ENCODE measurements at places on chromosomes 7 and 10.

- DNase-seq, result no peak
These were observed 94.8 kb downstream of the GSAP start for GRCh38 chr7:77321300-77321699.

- DNase-seq, result no peak
These were observed 28.2 kb upstream of the ADCYAP1R1 start for GRCh38 chr7:31023877-31024276.

DNA sequence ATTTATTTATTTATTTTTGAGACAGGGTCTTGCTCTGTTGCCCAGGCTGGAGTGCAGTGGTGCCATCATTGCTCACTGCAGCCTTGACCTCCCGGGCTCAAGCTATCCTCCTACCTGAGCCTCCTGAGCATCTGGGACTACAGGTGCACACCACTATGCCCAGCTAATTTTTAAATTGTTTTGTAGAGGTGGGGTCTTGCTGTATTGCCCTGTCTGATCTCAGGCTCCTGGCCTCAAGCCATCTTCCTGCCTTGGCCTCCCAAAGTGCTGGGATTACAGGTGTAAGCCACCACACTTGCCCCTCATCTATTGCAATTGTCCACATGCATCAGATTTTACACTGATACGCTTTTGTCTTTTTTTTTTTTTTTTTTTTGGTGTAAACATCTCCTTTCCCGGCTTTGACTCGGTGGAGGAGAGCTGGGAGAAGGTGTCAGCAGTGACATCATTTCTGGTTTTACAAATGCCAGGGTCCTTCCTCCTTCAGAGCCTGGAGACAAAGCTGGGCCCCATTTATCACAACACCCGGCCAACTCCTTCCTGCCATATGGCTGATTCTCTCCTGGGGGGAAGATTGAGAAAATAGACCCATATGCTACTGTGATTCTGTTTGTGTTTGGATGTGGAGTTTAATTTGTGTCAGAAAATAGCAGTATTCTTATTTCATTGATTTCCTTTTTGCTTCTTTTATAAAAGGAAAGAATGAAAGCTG is 61.3 kb downstream of the GALNT17 start:
- DNase-seq, result no peak

- DNase-seq, result peak; percentile 81
These were observed 439 bp upstream of the EMX2 start for GRCh38 chr10:117541909-117542705.
